ENCODE measurements at places on chromosomes 7 and 10.

- DNase-seq, result no peak
These were observed 3.1 kb upstream of the ASIC3 start for GRCh38 chr7:151045262-151045661.

DNA sequence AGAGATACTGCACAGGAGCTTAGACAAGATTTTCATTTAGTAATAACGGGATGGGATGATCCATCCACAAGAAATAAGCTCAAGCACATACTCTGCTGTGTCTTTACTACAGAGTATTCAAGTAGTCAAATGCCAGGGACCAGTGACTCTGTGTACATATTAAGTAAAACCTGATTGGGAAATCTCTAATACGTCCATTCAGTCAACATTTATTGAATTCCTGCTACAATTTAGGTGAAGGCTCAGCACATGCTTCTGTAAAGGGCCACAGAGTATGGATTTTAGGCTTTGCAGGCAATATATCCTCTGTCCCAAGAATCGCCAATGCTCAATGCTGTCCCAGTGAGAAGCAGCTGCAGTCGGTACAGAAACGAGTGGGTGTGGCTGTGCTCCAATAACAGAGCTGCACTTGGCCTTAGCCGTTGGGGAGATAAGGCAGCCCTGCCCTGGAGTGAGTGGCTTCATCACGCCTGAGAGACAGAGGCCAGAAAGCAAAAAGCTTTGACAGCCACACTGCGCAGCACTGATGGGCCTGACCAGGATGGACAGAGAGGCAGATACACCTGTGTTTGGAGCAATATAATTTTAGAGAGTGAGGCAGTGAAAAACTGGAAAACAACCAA lies 186.8 kb downstream of the PARD3 start:
- no peak for DNase-seq

DNA sequence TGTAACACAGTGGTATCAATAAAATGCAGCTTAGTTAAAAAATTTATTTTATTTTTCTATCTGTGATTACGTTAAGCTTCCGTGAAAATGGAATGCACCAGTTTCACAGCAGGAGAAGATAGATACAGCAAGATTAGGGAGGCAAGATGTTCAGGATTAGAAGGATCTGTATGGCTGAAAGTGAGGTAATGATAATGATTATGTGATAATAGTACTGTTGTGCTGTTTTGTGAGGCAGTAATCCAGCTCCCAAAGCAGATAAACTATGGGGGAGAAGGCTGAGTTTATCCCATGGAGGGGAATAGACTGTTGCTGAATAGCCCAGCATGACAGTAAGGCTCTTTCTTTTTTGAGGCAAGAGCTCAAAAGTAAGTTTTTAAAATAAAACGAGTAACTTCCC lies 216.1 kb upstream of the PRPS1L1 start:
- no peak for DNase-seq

- DNase-seq, result no peak
These were observed 45.3 kb downstream of the NRG3 start for GRCh38 chr10:81920213-81920829.

GRCh38 chr10:34816501-34817002 lies 1.5 kb upstream of the PARD3 start:
- no peak for DNase-seq

DNA sequence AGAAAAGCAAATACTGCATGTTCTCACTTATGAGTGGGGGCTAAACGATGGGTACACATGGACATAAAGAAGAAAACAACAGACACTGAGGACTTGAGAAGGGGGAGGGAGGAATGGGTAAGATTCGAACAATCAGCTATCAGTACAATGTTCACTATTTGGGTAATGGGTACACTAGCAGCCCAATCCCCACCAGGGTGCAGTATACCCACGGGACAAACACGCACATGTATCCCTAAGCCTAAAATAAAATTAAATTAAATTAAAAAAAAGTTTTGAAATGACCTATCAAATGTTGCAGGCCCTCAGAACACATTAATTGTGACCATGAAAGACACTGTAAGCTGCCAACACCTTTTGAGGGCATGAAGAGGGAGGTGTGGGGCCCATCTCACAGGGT lies 316.0 kb downstream of the WDR37 start:
- no peak for DNase-seq

Data from NCI-H1436 treated with DMSO at 0.1 percent for 48 hours (cell line).